ENCODE measurements at places on chromosomes 4 and X.

GRCh38 chr4:132809298-132810032, 339.6 kb upstream of the PCDH10 start:
- peak; percentile 61 for DNase-seq
- H3K27me3 ChIP-seq, result no peaks in the 10 kb centered on the region
- H3K36me3 ChIP-seq, result peaks cover 9% of the 10 kb centered on the region
- no peak overlapping the region for H3K27ac ChIP-seq

- H3K4me1 ChIP-seq, result peaks cover 31% of the 10 kb centered on the region
- H3K27me3 ChIP-seq, result peaks cover 5% of the 10 kb centered on the region
- peak overlapping the region; percentile 90 for H3K4me3 ChIP-seq
Measured at GRCh38 chrX:46913667-46914066, 1.4 kb downstream of the JADE3 start.

DNA sequence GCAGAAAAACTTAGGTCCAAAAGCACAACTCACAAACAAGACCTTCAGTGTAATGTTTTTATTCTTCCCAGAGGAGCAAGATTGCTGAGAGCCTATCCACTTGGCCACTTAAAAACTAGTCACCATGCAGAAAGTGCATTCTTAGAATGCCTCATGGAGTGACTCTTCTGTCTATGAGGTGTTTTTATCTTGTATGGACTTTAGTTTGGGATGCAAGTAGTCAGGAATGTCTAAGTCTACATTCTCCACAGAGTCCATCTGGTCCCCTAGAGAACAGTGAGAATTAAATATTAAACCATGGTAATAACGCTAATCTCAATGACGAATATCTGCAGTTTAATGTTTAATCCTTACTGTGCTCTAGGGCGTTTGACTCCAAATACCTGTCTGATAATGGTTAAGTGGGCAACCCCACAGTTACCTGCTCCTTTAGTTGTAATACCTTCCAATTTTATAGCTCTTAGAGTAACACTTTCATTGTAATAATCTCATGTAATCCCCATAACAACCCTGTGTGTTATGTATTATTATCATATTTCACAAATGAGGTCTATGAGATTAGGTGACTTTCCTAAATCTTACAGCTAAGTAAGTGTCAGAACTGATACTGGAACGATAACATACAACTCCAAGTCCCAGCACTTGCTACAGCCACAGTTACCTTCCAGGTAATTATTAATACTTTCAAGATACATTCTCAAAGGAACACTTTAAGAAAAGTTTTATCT, 235.6 kb upstream of the JADE1 start:
- peak overlapping the region; percentile 20 for H3K27ac ChIP-seq
- peaks cover 55% of the 10 kb centered on the region for H3K4me1 ChIP-seq
- no peak for DNase-seq
- H3K36me3 ChIP-seq, result peaks cover 12% of the 10 kb centered on the region

- H3K36me3 ChIP-seq, result no peaks in the 10 kb centered on the region
- peaks cover 75% of the 10 kb centered on the region for H3K27me3 ChIP-seq
- peak overlapping the region; percentile 73 for H3K4me3 ChIP-seq
- no peak overlapping the region for H3K27ac ChIP-seq
- DNase-seq, result peak; percentile 41
Measured at GRCh38 chrX:150365990-150366911, 3.1 kb downstream of the MAMLD1 start.

DNA sequence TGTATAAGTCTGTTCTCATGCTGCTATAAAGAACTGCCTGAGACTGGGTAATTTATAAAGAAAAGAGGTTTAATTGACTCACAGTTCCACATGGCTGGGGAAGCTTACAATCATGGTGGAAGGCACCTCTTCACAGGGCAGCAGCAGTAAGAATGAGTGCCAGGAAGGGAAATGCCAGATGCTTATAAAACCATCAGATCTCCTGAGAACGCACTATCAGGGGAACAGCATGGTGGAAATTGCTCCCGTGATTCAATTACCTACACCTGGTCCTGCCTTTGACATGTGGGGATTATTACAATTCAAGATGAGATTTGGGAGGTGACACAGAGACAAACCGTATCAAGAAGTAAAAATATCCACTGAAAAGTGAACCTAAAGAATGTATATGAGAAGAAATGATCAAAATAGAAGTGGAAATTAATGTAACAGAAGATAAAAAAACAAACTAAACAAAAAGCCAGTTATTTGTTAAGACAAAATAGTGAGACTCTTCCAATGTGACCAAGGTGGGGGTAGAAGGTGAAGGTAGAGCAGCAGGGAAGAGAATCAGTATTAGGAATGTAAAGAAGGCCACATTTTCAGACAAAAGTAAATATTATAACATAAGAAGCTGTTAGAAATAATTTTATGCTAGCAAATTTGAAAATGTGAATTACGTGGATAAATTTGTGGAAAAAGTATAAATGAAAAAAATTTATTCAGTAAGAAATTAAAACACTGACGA, 372.9 kb downstream of the NKX6-1 start:
- H3K4me3 ChIP-seq, result peak overlapping the region; percentile 75
- no peak for DNase-seq
- H3K36me3 ChIP-seq, result peaks cover 2% of the 10 kb centered on the region
- H3K4me1 ChIP-seq, result peaks cover 5% of the 10 kb centered on the region
- no peaks in the 10 kb centered on the region for H3K27me3 ChIP-seq
- H3K27ac ChIP-seq, result peak overlapping the region; percentile 24

DNA sequence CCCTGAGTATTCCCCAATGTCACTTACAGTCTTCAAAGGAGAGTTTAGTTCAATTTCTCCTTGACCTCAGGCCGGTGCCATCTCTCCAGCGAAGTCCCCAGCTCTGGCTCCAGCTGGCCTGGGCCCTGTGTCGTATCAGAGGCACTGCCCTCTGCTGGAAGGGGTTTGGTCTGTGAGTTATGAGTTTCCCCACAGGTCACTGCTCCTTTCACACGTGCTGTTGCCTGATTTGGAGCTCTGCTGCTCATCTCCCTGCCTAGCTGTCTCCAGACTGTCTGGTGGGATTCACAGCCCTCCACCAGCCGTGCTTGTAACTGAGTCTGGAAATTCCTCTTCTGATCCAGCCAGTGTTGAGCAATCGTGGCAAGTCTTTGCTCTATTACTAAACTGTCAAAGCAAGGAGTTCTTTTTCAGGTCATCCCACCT, at the start of gene RAP2C:
TSS of gene RAP2C (minus strand) at position 105 of the 426 bp plus-strand sequence. CDS start 2,179 bp downstream, outside the sequence.
- H3K36me3 ChIP-seq, result peaks cover under 1% of the 10 kb centered on the region
- H3K27ac ChIP-seq, result peak within 1 kb of the TSS; percentile 91
- peak; percentile 66 for DNase-seq
- no peaks in the 10 kb centered on the region for H3K27me3 ChIP-seq
- peaks cover 18% of the 10 kb centered on the region for H3K4me1 ChIP-seq
- peak within 1 kb of the TSS; percentile 76 for H3K4me3 ChIP-seq
